ENCODE measurements at places on chromosomes 7 and 10.

DNA sequence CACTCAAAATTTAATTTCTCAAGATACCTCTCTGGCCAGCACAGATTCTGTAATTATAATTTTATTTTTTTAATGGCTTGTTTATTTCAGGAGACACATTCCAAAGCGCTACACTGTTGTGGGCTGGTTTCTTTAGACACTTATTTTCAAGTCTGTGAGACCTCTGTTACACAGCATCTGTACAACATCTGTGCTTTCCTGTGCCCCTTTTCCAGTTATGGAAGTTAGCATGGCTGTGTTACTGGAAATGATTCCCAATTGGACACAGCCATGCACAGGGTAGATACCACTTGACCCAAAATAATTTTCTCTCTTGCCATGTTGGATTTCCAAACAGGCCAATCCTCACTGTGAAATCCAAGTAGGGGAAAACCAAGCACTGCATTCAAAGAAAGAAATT is 172.3 kb upstream of the ADCY1 start:
- no peak for DNase-seq

GRCh38 chr10:15704581-15704968 is 15.1 kb downstream of the ITGA8 start:
- DNase-seq: no peak

GRCh38 chr7:55279080-55279845 is 85.9 kb upstream of the LANCL2 start:
- DNase-seq: no peak

DNA sequence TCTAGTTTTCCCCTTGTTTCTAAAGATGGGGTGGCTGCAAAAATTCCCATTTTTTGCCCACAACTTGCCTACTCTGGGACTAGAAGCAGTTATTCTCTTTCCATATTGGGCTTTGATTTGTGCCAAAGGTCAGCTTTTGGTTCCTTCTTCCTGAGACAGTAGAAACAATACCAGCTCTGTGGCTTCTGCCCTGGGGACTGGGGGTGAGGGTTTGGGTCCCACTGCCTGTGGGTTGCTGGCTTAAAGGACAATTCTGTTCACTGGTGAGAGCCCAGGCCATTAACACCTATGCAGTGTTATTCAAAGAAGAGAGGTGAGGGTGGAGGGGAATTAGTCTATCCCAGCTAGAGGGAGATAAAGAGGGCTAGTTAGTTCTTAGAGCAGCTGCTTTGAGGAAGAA is 171.5 kb downstream of the CPEB3 start:
- DNase-seq: no peak

DNA sequence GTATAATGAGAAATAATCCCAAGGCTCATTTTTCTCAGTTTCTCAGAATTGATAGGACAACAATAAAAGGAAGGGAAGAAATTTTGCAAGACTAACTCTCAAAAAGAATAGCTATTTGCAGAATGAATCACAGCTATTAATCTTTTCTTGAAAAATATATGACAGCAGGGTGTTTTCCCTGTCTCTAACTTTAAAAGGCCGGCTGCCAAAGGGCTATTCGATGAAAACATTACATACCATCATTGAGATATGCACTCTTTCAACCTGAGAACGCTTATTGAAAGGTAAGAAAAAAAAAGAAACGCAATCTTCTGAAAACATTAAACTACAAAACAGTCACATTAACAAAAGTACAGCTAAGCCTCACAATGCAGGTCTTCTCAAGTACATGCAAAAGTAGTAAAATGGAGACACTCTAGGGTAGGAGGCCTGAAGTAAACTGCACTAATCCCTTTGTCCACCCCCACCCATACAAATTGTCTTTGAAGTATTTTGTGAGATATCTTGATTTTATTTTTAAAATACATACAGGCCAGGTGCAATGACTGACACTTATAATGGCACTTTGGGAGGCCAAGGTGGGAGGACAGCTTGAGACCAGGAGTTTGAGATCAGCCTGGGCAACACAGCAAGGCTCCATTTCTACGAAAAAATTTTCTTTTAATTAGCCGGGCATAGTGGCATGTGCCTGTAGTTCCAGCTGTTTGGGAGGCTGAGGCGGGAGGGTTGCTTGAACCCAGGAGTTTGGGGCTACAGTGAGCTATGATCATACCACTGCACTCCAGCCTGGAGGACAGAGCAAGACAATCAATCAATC is 83.0 kb downstream of the PARD3 start:
- DNase-seq: no peak

DNA sequence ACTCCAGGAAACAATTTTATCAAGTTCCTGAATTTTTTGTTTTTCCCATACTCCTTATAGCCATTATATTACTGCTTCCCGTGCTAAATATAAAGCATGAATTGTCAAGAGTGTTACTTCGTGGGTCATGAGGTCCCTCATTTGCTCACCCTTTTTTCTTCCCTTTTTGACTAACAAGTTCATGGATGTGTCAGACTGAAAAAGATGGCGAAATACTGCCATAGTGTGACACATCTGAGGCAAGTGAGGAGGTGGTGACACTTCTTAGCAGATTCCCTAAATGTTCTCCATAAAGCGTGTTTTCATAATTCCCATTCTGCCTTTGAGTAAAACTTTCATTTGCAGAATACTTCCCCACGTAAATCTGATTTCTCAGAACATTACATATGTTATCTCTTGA is 269.6 kb upstream of the FZD1 start:
- DNase-seq: peak; percentile 76

- DNase-seq: no peak
Measured at GRCh38 chr10:76992467-76992866, 645.1 kb downstream of the KCNMA1 start.

GRCh38 chr10:99557044-99557443 is 24.3 kb downstream of the NKX2-3 start:
- DNase-seq: no peak

GRCh38 chr10:60453036-60453435 is 63.4 kb upstream of the ANK3 start:
- no peak for DNase-seq

GRCh38 chr10:5528989-5529701 is 4.4 kb downstream of the CALML3 start:
- no peak for DNase-seq

DNA sequence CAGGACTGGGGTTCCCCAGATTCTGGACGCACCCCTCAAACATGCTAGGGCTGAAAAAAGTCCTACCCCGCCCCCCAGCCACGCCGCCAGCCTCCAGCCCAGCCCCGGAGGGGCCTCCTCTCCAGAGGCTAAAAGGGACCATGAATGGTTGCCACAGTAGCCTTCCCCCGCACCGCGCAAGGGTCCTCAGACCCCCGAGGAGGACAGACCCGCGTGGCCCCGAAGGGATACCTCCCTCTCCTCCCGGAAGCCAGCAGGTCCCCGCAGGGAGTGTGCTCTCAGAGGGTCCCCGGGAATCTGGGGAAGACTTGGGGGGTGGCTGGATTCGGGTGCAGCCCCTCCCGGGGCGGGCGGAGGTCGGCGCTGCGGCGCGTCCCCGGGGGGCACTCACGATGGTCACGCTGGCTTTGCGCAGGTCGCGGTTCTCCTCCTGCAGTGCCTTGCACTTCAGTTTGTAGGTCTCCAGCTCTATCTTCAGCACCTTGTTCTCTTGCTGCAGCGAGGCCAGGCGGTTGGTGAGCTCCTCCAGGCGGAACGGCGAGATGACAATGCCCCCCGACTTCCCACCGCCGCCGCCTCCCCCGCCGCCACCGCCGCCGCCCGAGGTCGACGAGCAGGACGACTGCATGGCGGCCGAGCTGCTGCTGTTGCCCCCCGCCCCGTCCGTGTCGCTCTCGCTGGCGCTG is 482 bp downstream of the CCDC6 start:
- no peak for DNase-seq

- DNase-seq: no peak
Measured at GRCh38 chr7:137475966-137476365, 132.4 kb upstream of the PTN start.

GRCh38 chr10:80542652-80543318 is 5.1 kb downstream of the SH2D4B start:
- no peak for DNase-seq

- DNase-seq: no peak
Measured at GRCh38 chr10:62806251-62806650, 1.7 kb downstream of the ADO start.

Data from suppressor macrophage treated with lipopolysaccharide for 4 hours (primary cell).